ENCODE measurements at places on chromosomes 7 and 10.

DNA sequence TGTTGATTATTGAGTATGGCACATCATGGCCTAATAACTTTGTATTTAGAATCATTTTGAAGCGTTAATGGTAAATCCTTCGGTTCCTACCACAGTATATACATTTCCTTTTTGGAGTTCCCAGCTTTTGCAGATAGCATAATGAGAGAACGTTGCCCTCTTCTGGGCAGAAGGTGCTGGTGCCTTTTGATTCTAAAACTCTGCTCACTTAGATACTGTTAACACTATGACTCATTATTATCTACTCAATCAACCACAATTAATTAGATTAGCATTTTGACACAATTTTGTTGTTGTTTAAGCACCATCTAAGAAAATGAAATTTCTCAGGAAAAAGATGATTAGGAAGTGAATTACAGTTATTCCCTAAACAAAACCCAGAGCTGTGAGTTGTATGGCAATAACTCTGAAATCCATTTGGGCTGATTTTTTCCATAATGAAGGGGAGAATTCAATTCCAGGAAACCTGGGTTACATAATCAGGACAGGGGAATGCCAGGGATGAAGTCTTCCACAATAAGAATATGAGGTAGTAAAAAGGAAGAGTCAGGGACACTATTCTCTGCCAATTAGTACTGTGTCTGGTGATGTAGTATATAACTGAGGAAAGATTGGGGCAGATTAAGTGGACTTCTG lies 11.5 kb upstream of the DLD start:
- peak; percentile 68 for DNase-seq

GRCh38 chr10:128979405-128979804 lies 487.6 kb upstream of the MGMT start:
- DNase-seq, result no peak

- DNase-seq, result no peak
Measured at GRCh38 chr10:101616415-101617101, 28.4 kb downstream of the DPCD start.

DNA sequence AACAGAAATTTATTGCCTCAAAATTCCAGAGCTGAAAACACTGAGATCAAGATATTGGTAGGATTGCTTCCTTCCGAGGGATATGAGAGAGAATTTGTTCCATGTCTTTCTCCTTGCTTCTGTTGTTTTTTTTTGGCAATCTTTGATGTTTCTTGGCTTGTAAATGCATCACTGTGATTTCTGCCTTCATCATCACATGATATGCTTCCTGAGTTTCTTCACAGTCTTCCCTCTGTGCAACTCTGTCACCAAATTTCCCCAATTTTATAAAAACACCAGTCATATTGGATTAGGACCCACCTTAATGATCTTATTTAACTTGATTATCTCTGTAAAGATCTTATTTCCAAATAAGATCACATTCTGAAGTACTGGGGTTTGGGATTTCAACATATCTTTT lies 14.7 kb downstream of the TMEM236 start:
- DNase-seq, result no peak

GRCh38 chr10:23070913-23071218 lies 24.5 kb upstream of the MSRB2 start:
- DNase-seq, result no peak

- no peak for DNase-seq
Measured at GRCh38 chr7:105987046-105987445, 24.0 kb downstream of the CDHR3 start.

- DNase-seq, result no peak
Measured at GRCh38 chr10:93319896-93320295, 162.2 kb downstream of the MYOF start.
